Activated gamma-delta T cell treated with anti-CD3 and anti-CD28 coated beads, Interleukin-2, amount 50 U/mL, for 16 hours (primary cell): ENCODE measurements at places on chromosomes 7 and 10.

GRCh38 chr7:70285854-70286253, 687.6 kb downstream of the AUTS2 start:
- no peak for DNase-seq

DNA sequence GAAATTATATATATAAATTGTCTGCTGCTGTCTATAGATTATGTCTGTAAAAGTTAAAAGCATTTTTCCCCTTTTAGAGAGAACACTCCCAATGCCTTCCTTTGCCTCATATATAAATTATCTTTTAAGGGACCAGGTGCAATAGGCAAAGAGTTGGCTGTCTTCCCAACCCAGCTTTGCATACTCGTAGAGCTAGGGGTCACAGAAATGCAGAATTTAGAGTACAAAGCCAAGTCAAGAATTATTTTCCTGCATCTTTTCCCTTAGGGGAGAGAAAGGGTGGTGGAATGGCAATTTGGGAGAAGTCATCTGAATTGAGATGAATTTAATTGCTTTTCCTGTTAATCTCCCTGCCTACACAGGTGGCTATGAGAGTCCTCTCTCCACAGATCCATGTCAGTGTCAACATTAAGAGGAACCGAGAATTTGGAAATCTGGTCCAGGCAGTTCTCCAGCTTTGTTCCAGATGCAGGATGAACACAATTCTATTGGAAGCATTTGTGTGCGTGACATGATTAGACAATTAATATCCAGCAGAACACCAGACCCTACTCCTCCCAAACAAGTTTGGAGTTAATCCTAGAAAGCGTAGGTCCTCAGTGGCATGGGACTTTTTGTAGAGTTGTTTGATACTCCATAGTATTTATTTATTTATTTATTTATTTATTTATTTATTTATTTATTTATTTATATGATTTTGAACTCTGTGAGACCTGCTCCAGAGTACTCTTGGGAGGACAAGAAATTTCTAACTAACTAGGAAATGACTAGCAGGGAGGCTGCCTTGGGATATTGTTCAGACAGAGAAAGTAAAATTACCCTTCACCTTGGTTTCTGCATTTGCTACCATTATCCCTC, 80.3 kb upstream of the SKAP2 start:
- no peak for DNase-seq

DNA sequence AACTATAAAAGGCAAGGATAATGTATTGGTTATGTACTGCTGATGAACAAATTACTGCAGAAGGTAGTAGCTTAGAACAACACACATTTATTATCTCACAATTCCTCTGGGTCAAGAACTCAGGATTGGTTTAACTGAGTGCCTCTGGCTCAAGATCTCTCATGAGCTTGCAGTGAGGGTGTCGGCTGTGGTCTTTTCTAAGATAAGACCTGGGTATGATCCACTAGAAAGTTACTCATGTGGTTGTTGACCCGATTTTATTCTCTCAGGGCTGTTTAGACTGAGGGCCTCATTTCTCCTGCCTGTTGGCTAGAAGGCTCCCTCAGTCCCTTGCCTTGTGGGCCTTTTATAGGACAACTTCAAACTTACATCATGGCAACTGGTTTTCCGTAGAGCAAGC, 86.7 kb downstream of the VWDE start:
- no peak for DNase-seq

DNA sequence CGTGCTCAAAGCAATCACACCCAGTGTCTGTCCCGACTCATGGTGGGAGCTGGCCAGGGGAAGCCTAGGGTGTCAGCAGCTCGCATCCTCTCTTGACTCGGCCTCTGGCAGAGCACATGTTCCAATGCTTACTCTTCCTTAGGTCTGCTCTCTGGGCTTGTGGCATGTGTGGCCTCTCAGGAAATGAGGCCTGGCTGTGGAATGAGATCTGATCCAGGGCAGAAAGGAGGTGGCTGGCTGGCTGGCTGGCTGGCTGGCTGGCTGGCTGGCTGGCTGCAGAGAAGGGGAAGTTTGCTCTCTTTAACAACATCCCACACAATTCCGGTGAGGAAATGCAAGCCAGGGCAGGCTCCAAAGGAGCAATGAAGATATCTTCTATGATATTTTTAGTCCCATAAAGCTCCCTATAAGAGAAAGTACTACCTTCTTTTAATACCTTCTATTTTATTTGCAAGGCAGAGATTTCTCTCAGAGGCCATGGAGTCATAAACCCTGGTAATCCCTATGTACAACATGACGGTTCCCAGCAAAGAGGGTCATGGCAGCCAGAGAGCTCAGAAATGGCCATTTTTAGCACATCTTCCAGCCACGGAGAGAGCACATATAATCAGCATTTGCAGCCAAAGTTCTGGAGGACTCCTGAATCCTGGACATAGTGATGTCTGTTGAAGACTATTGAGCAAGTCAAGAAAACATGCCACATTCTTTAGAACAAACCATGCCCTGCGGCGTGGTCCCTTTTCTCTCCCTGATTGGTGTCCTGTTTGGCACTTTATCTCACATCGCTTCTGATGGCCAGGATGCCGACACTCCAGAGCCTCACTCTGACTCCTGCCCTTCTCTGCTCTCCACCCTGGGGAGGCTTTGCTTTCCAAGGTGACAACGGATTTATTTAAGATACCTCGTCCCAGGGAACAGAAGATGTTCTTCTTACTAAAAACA, 153.7 kb downstream of the FANK1 start:
- no peak for DNase-seq

DNA sequence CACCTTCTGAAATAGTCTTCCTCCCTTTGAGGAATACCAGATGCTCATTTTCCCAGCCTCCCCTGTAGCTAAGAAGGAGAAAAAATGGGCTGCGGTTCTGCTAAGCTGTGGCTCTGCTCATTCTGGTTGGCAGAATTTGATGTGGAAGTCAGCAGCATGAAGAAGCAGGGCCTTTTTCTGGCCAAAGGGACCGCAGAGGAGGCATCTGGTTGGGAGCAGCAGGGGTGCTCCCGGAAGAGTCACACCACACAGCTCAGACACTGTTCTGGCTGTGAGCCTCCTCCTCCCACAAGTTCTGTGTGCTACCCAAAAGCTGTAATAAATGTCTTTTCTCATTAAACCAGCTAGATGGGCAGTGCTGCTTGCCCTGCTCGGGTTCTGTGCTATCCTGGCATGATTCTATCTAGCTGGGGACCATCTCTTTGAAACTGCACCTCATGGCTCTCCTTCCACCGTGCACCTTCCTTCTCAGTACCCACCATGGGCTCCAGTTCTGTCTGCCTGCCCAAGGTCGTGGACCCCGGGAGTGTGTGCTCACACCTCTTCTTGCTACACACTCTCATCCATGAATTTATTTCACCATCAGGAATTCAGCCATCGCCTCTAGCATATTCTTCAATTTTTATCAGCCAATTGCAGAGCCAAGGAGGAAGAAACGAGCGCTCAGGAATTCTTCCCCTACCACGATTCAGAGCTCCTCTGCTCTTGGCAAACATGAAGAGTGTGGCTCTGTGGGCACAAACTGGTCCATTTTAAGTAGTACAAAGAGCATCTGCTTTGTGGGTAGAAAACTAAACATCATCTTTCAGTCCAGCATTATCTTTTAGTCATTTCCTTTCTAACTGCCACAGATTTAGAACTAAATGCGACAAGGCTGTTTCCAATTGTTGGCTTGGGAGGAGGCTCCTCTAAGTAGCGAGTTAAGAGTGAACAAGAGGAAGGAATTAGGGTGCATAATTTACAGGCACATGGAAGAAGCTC, 76.9 kb downstream of the FAM171A1 start:
- DNase-seq = no peak

GRCh38 chr10:60828489-60828852, 50.2 kb downstream of the CDK1 start:
- DNase-seq = no peak
